MM.1S (cell line): ENCODE measurements at places on chromosomes 4 and X.

GRCh38 chrX:66046612-66047235, 6.8 kb upstream of the VSIG4 start:
- no peaks in the 10 kb centered on the region for H3K27me3 ChIP-seq
- H3K36me3 ChIP-seq, result no peaks in the 10 kb centered on the region
- peak overlapping the region; percentile 56; the same call in 1 of the 2 replicates for H3K27ac ChIP-seq

DNA sequence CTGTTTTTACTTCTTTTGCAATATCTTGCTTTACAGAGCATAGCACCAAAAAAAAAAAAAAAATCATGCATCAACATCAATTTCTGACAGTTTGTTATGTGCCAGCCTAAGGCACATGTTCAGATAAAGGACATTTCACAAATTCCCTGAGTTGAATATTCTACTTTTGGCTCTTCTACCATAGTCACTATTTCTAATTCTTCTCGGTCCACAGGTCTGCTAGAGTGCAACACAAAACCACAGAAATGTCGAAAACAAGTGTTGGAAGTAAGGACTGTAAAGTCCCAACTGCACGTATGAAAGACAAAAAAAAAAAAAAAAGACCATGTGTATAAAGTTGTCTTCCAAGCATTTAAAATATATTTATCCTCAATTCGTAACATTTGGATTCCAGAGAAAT, 494.2 kb upstream of the INTU start:
- H3K4me1 ChIP-seq, result peaks cover 7% of the 10 kb centered on the region; the same call in 1 of the 2 replicates
- peak; percentile 57 for DNase-seq
- H3K27me3 ChIP-seq, result no peaks in the 10 kb centered on the region

- DNase-seq, result no peak
- H3K4me1 ChIP-seq, result no peaks in the 10 kb centered on the region
- H3K4me3 ChIP-seq, result no peak overlapping the region
- no peak overlapping the region for H3K27ac ChIP-seq
Measured at GRCh38 chrX:149845385-149845784, 35.6 kb upstream of the MAGEA8 start.

DNA sequence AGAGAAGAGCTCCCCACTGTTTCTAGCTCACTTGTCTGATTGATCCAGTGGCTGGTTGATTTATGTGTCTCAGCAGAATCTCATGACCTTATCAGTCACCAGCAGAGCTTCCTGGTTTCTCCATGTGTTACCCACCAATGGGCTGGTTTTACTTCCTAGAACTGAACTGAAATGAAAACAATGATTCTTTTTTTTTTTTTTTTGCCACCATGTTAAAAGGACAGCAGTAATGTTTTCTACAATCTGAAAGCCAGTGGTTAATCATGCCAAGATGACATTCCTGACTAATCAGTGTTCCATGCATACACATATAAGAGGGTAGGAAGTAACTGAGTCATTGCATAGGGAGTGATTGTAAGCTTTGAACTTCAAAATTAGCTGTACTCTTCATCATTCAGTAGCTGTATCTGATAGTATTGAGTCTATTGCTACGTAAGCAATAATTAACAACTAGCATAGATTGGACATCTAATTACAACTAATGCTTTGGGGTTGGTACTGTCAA, 67.7 kb downstream of the SLC4A4 start:
- no peaks in the 10 kb centered on the region for H3K36me3 ChIP-seq
- no peak overlapping the region for H3K4me3 ChIP-seq
- H3K4me1 ChIP-seq, result no peaks in the 10 kb centered on the region
- no peak overlapping the region for H3K27ac ChIP-seq
- no peaks in the 10 kb centered on the region for H3K27me3 ChIP-seq

DNA sequence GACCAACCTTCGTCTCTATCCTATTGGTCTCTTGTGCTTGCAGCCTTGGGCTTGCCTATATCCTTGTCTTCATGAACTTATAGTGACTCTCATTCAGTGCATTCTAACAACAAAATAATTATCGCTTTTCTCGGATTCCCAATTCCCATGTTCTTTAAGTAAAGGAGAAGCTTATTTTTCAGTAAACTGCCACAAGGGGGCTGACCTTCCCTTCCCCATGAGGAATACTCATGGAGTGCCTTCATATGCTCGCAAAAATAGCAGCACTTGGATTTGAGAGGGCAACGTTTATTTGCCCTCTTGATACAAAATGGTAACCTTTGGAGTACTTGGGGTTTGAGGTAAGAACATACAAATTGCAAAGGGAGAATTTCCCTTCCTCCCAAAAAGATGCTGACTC, 183.2 kb upstream of the TENT5D start:
- H3K4me1 ChIP-seq, result no peaks in the 10 kb centered on the region
- no peaks in the 10 kb centered on the region for H3K27me3 ChIP-seq
- no peaks in the 10 kb centered on the region for H3K36me3 ChIP-seq
- DNase-seq, result no peak
- no peak overlapping the region for H3K27ac ChIP-seq

GRCh38 chr4:140268186-140268841, 105.1 kb upstream of the SCOC start:
- H3K27ac ChIP-seq, result no peak overlapping the region
- H3K4me3 ChIP-seq, result no peak overlapping the region
- no peaks in the 10 kb centered on the region for H3K27me3 ChIP-seq
- no peaks in the 10 kb centered on the region for H3K4me1 ChIP-seq
- no peaks in the 10 kb centered on the region for H3K36me3 ChIP-seq

DNA sequence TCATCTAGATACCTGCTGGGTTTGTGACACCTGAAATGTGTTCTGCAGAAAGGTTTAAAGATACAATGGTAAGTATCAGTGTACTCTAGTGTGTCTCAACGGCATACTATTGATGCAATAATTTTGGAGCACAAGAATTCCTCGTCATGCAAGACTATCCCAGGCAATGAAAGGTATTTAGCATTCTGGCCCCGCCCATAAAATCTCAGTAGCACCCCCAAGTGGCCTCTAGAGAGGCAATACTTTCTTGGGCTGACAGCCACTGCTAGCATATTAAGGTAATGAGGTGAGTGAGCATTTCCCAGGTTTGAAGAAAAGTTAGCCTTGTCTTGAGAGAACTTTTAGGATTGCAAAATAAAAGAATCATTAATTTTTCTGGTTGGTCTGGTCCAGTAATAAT, 24.0 kb downstream of the TAB3 start:
- no peak overlapping the region for H3K4me3 ChIP-seq
- H3K36me3 ChIP-seq, result no peaks in the 10 kb centered on the region
- no peaks in the 10 kb centered on the region for H3K27me3 ChIP-seq
- no peaks in the 10 kb centered on the region for H3K4me1 ChIP-seq

DNA sequence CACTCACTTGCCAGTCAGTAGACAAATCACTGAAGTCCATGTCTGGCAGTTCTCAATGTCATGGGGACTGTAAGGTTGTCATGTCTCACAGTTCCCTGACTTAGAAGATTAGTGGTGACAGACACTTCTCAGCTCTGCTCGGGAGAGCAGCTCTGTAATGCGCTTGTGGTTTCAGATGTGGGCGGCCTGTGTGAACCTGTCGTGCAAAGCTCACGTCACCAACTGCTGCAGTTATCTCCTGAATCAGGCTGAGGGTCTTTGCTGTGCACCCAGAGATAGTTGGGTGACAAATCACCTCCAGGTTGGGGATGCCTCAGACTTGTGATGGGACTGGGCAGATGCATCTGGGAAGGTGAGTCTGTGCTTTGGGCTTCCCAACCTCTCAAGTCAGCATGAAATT, at the start of gene IL9R:
Gene IL9R (plus strand): TSS at position 261 of the 400 bp plus-strand sequence. CDS start 64 bp downstream, at position 325.
- peak; percentile 6 for DNase-seq
- H3K4me3 ChIP-seq, result no peak within 1 kb of the TSS
- H3K36me3 ChIP-seq, result no peaks in the 10 kb centered on the region
- H3K27me3 ChIP-seq, result no peaks in the 10 kb centered on the region
- H3K27ac ChIP-seq, result no peak within 1 kb of the TSS
